ENCODE measurements at places on chromosomes 6 and 20.
A peak's percentile ranks its signal among the peaks of the same experiment; 100 is the strongest.

- DNase-seq: peak; percentile 73
Observed at GRCh38 chr20:32574296-32575226, 10.6 kb downstream of the NOL4L start.

- no peak for DNase-seq
Observed at GRCh38 chr6:139654888-139655782, 280.7 kb upstream of the CITED2 start.

DNA sequence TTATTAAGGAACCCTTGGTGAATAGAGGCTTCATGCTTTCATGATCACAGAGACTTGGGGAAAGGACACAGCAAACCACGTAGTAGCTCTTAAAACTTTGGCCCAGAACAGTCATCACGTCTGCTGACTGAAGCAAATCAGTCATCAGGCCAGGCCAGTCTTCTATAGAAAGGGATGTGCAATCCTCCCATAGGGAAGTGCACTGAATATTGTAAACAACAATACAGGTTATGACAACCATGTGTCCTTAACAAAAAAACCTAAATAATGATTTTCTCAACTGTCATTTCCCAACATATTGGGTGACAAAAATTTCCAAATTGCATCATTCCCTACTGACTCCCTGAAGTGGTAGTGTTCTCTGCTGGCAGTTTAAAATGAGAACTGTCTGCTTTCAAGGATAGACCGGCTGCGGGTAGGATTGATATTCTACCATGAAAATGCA, 388.2 kb upstream of the CITED2 start:
- DNase-seq: no peak

- DNase-seq: no peak
Observed at GRCh38 chr6:158706369-158706982, 56.6 kb downstream of the SYTL3 start.

GRCh38 chr20:13322198-13322597, 101.1 kb downstream of the ISM1 start:
- DNase-seq: no peak

- DNase-seq: peak; percentile 15
Observed at GRCh38 chr6:72826037-72826436, 204.2 kb downstream of the KCNQ5 start.

DNA sequence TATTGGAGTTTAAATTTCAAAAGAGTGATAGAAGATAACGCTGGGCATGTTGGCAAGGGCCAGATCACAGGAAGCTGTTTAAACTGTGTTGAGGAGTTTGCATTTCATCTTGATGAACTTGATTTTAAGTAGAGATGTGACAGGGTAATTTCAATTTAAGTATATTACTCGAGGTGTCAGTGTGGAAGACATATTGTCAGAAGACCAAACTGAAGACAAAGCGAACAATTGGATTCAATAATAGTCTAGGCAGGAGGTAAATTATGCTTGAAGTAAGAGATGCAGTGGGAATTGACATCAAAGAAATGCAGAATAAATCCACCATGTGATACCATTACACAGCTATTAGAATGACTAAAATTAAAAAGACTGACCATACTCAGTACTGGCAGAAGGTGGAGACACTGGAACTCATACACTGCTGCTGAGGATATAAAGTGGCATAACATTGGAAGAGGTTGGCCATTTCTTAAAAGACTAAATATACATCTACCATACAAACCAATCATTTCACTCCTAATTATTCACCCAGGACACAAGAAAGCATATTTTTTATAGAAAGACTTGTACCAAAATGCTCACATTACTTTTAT, 240.8 kb downstream of the ARHGAP18 start:
- no peak for DNase-seq

GRCh38 chr6:63859528-63859927, 223.9 kb downstream of the PHF3 start:
- no peak for DNase-seq

DNA sequence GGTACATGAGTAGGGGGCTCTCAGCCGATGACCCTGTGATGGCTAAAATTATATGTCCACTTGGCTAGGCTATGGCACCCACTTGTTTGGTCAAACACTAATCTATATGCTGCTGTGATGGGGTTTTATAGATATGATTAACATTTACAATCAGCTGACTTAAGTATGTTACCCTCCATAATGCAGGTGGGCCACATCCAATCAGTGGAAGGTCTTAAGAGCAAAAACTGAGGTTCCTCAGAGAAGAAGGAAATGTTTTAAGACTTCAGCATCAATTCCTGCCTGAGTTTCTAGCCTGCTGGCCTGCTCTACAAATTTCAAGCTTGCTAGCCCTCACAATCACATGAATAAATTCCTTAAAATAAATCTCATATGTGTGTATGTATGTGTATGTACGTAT, 18.9 kb upstream of the MAK start:
- DNase-seq: no peak

DNA sequence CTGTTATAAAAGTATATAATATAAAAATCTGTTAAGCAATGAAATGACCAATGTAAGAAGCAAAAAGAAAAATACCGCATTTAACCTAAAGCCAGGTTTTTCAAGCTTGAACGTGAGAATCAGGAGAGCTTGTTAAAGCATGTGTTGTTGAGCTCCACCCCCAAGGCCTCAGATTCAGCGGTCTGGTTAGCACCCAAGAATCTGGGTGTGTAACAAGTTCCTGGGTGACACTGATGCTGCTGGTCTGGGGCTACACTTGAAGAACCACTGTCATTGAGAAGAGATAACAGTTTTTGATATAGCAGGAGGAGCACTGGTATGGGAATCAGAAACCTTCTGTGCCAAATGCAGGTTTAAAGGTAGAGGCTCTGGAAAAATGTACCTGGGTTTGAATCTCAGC, 154.0 kb downstream of the ID4 start:
- DNase-seq: no peak

GRCh38 chr20:8749986-8750385, 318.9 kb upstream of the PLCB4 start:
- peak; percentile 54 for DNase-seq

- DNase-seq: peak; percentile 78
Observed at GRCh38 chr6:36735110-36736071, 37.8 kb downstream of the RAB44 start.

DNA sequence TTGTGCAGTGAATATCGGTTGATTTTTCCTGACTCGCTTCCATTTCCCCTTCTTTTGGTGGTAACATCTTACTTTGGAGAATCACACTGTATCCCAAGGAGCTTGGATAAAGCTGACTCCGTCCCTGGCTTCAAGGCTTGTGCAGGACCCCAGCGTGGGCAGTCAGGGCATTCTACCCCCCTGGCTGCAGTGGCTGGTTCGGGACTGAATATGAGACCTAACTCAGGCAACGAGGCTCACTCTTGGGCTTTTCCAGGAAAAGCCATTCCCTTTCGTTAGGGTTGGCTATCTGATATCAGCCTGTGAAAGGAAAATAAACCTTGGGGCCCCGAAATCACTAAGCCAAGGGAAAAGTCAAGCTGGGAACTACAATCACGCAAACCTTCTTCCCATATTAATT, 30.1 kb upstream of the GJA1 start:
- no peak for DNase-seq

DNA sequence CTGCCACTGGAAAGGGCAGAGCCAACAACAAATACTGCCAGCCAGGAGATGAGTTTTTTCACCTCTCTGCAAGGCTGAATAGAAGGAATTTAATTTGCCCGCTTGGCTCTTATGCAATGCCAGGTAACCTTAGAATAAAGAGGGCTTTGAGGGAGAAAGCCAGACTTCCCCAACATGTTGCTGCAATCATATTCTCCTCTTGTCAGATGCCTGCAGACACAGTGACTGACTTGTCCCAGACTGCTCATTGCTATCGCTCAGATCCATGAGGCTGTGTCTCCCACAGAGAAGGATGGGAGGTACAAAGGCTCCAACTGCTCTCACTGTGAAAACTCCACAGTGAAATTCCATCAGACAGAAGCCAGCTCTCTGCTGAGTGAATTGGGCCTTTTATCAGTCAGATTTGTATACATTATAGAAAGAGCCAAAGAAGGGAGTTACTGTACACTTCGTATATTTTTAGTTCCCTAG, 517.0 kb upstream of the ID4 start:
- DNase-seq: no peak

DNA sequence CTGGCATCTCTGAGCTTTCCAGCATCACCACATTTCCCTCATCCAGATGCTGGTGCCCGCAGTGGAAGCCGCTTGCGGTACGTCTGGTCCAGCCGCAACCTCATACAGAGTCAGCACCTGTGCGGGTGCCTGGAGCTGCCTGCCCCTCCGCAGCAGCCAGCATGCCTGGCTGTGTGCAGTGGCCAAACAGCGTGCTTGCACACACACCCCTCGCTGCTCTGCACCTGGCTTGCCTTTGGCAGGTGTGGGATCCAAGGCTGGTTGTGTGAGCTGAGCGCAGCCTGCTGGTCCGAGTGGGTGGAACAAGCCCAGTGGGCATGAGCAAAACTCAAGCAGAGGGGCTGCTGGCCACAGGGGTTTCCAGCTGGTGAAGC, 3.1 kb upstream of the HINT3 start:
- no peak for DNase-seq

DNA sequence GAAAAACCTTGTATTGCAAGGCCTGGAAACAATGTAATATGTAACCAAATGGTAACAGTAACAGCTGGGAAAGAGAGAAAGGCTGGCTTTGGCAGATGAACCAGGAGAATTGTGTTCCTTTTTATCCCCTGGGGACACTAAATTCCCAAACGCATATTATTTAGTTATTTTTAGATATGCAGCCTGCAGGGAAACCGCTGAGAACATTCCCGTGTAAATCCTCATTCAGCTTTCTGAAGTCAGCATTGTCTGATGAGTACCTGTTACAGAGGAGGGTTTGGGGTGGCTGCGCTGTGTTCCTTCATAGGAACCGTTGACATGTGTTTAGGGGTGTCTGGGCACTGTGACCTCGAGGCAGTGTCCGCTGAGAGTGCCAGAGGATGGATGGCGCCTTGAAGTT, 101.3 kb downstream of the SMOC2 start:
- no peak for DNase-seq

DNA sequence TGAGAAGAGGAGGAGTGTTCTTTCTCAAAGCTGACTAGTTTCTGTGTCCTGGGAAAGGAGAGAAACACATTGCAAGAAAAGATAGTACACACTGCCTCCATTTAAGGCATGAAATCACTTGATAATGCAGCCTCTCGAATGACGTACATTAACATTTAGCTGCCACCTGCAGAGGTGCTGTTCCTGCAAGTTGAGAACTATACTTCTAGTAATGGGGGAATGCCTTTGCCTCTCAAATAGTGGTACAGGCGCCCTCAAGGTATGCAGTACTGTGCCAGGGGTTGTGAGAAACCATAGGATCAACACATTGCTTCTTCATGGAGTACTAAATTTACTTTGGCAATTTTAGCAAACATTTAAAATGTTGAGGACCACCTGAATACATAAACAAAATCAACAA, 20.1 kb downstream of the IMPG1 start:
- no peak for DNase-seq

DNA sequence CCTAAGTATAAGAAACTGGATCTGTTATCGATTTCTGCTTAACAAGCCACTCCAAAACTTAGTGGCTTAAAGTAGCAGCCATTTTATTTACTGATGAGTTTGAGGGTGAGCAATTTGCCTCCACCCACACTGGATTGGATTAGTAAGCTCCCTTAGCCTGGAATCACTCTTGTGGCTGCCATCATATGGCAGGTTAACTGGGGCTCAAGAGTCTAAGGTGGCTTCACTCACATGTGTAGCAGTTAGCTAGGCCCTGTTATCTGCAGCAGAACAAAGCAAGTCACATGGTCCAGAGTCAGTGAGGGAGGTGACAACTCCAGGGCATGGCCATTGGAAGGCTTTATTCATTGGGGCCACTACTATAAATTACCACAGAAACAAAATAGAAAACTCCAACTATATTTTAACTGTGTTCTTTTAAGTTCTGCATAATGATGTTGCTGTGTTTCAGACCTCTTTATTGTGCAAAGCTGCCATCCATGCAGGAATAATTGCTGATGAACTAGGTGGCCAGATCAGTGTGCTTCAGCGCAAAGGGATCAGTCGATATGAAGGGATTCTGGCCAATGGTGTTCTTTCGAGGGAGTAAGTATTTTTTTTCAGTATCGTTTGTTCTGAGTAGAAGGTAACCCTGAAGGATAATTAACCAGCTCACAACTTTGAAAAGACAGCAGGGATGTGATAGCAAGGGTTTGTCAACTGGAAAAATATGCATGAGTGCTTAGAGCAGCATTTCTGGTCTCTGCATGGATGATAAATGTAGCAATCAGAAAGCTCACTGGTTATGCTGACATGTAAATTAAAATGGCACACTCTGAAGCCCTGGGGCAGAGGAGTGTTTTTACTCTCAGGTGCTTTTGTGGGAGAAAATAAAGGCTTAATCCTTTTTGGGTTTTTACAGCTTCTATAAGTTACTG, 49.6 kb downstream of the DCBLD1 start:
- no peak for DNase-seq

DNA sequence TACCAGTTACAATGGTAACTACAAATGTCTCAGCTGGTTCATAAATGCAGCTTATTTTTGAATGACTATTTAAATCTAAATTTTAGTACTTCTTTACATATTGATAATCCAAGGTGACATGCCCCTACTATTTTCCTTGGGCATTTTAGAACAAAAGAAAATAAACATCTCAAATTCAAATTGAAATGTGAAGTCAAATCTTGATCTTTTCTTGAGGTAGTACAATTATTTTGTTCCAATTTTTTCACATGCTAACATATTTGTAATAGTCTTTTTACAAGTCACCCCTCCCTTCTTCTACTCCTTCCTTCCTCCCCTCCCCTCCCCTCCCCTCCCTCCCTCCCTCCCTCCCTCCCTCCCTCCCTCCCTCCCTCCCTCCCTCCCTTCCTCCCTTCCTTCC, 370.1 kb upstream of the MMS22L start:
- DNase-seq: no peak

DNA sequence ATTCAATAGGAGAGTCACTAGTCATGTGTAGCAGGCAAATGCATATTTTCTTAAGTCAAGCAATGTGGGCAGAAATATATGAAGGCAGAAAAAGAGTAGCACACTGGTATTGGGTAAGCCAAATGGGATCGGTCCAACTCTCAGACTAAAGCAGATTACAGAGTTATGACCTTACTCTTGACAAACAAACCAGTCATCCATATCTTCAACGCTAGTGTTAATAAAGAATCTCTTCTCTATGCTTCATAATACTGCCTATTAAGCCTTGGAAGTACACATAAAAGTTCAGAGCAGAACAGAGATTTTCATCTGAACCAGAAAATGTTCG, 320.2 kb upstream of the JARID2 start:
- no peak for DNase-seq
